ENCODE measurements at places on chromosomes 2 and 18. TPM values are rescaled to one million over a fixed set of nuclear protein-coding genes. Genes with fewer than 3 reads are reported as not detected.

SLC23A3 gene
- 1.8 TPM for total RNA-seq

ANKRD30B gene
- under 0.01 TPM for total RNA-seq

RNF152 gene
- total RNA-seq: 24.4 TPM

SIX2 gene
- total RNA-seq: not detected

CCT4 gene
- 187 TPM for total RNA-seq

HAAO gene
- 2.8 TPM for total RNA-seq

ACTG2 gene
- total RNA-seq: 4.1 TPM

OTOS gene
- not detected for total RNA-seq

ALPP gene
- not detected for total RNA-seq

PDK1 gene
- total RNA-seq: 5.9 TPM

RUFY4 gene
- total RNA-seq: not detected

OTX1 gene
- total RNA-seq: 0.17 TPM

ABCG8 gene
- total RNA-seq: not detected

TNFRSF11A gene
- 0.66 TPM for total RNA-seq

NETO1 gene
- total RNA-seq: 0.26 TPM

SLC19A3 gene
- total RNA-seq: 0.17 TPM

FABP1 gene
- not detected for total RNA-seq

VRK2 gene
- total RNA-seq: 24.3 TPM

IL36A gene
- not detected for total RNA-seq

LIMS4 gene
- 0.26 TPM for total RNA-seq

SLC38A11 gene
- total RNA-seq: 0.50 TPM

C2orf66 gene
- total RNA-seq: 0.26 TPM

GREB1L gene
- total RNA-seq: 0.26 TPM

HTRA2 gene
- 45.7 TPM for total RNA-seq

NAT8 gene
- not detected for total RNA-seq

WNT10A gene
- total RNA-seq: not detected

UGT1A4 gene
- total RNA-seq: not detected

UGT1A3 gene
- total RNA-seq: not detected

TUBB8B gene
- total RNA-seq: not detected

GATA6 gene
- 10.0 TPM for total RNA-seq

XDH gene
- total RNA-seq: under 0.01 TPM

RAB6D gene
- total RNA-seq: under 0.01 TPM

TCF4 gene
- 57.6 TPM for total RNA-seq

GPR45 gene
- not detected for total RNA-seq

ADGRF3 gene
- not detected for total RNA-seq

COBLL1 gene
- total RNA-seq: 5.1 TPM
